ENCODE measurements at places on chromosomes 7 and 10.
A peak's percentile ranks its signal among the peaks of the same experiment; 100 is the strongest.

DNA sequence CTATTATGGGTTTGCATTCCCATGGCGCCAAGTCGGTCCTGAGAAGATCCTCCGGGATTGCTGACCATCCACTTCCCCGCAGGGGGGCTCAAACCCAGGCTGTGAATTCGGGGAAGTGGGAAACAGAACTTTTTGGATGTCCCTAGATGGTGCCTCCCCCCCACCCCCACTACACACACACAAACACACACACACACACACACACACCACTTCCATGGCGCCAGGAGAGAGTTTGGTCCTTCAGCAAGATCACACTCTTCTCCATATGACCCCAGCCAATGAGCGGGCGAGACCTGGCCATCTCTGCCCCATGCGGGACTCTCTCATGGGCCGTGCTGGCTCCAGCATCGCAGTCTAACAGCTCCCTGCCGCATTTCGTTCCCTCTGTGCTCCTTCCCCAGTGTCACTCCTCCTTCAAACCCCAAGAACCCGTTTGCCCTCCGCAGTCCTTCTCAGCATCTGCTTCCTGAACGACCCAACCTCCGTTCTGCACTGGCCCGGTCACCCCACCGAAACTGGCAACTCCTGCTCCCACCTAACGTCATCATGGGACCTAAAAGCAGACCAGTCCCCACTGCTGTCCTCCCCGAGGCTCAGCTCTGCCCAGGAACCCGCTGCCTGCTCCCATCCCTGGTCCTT lies 32.1 kb upstream of the TNRC18 start:
- DNase-seq = no peak

DNA sequence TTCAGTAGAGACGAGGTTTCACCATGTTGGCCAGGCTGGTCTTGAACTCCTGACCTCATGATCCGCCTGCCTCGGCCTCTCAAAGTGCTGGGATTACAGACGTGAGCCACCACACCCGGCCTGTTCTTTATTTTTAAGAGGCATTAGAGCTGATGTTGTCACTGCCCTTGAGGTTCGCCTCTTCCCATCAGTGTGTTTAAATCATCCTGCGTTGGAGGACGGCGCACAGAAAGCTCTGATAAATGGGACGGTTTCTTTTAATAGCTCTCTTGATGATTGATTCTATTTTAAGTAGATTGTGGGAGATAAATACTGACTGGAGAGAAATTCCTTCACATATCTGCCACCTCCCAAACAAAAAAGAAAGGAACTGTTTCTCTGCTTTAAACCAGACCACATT lies 29.0 kb downstream of the UPP1 start:
- DNase-seq = no peak

- DNase-seq = no peak
These were observed 50.2 kb downstream of the MTURN start for GRCh38 chr7:30184791-30185487.

GRCh38 chr7:22317632-22318031 lies 39.3 kb downstream of the RAPGEF5 start:
- no peak for DNase-seq

DNA sequence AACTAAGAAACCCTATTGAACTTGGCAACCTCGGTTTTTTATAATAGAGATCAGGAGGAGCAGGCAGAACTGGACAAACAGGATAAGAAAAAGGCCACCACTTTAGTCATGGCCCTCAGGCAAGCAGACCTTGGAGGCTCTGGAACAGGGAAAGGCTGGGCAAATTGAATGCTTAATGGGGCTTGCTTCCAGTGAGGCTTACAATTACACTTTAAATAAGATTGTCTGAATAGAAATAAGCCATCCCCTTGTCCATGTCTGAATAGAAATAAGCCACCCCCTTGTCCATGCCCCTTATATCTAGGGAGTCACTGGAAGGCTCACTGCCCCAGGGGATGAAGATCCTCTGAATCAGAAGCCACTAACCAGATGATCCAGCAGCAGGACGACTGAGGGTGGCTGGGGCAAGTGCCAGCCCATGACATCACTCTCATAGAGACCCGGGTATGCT lies 40.6 kb downstream of the AKR1B15 start:
- no peak for DNase-seq

DNA sequence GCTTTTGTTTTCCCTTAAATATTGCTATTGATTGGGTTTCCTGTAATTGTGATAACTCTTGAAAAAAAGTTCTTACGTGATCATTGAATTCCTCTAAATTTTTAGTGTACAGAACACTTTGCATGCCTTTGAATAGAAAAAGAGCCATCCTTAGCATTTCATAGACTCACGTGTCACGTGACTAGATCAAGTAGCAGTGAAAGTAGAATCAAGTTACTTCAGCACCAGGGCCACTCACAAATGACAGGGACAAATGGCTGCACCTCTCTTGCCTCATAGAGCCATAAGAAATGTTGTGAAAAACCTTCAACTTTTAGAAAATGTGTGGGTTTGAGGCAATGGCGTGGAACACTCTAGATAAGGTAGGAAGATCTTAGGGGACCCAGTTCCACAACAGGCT lies 203.8 kb downstream of the ZEB1 start:
- DNase-seq = no peak

DNA sequence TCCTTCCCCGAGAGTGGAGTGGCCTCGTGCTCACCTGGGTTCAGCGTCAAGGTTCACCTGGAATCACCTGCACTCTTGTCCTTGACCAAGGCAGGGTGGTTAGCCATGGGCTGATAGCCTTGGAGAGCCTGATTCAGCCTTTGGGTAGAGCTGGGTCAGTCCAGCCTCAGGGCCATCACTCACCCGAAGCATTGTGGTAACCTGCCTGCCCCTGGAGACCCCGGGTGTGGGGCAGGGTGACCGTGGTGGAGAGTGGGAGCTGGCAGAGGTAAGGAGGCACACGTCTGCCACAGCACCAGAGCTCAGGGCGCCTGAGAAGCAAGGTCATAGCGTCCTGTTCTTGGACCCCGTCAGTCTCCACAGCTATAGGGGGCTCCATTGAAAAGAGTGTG lies 27.8 kb upstream of the WDFY4 start:
- DNase-seq = no peak

DNA sequence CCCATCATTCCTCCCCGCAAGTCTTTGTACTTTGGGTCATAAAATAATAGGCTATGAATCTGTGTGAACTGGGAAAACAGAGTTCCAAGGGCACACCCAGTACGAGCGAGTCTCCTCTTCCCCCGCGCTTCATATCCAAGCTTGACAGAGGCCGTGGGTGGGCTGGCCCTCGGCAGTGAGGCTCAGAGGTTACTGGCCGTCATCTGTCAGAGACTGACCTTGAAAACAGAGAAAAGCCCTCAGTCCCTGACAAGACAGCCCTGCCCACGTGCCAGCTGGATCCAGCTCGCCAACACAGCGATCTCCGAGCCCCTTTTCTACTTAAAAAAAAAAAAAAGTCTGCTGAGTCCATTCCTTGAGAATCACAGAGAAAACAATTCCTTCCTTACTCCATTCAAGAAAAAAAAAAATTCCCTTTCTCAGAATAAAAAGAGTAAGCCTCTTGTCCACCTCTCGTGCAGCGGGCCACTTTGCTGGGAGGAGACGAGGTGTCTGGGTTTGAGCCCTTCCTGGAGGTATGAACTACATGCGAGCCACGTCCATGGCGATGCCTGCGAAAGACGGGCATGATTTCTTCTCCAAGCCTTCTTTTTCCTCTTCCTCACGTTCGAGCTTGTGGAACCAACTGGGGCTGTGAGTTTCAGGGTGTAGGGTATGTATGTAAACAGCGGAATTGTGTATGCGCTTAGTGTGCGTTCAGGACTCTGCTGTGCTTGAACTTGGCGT lies 744 bp upstream of the BICC1 start:
- DNase-seq = no peak

GRCh38 chr7:48390388-48391327 lies 219.4 kb downstream of the ABCA13 start:
- no peak for DNase-seq

DNA sequence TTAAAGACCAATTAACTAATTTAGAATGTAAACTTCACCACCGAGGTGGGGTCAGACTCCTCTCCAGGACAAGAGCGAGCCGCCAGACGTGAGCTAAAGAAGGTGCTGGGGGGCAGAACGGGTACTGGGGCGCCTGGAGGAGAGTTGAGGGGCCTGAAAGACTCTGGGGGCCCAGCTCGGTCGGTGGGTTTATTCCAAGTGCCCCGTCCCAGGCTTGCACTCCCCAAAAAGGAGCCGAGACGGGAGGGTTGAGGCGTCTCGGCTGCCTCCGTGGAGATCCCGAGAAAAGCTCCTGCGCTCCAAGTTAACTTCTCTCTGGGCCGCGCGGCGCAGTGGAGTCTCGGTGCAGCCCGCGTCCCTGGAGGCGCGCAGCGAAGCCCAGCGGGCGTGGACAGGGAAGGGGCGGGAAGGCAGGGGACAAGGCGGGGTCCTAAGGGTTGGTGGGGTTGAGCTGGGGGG lies 553.3 kb downstream of the TFEC start:
- no peak for DNase-seq

DNA sequence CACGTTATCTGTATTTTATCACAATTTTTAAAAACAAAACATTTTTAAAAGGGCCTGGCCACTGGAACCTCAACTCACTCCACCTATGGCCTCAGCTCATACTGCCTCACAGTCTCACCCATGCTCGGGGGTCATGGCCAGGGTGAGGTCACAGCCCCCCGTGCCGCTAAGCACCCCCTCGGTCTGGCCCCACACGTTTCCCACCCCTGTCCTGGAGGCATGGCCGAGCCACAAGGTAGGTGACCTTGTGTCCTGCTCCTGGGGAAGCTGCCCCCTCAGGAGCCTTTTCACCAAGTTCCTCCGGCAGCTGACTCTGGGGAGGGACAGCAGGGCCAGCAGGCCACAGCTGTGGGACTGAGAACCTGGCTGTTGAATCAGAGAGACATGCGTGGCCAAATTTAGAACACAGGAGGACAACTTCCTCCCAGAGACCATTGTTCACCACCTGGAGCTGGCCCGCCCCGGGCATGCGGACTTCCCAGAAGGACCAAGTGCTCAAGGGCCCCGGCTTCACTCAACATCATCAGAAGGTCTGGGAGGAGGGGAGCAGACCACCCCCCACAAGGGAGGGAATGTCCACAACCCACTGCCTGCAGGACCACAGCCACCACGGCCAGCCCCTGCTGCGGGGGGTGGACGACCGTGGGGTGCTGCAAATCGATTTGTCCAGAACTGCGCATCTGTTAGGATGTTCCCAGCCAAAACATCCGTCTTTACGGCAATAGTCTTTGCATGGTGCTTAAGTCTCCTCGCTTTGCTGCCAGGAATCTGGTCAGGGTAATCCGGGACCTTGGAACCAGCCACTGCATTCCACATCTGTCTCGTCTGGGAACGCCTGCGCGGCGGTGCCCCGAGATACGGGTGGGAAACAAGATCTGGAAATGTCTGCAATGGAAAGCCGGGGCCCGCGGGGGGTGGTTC lies 48.6 kb upstream of the PDGFA start:
- DNase-seq = no peak

- DNase-seq = no peak
These were observed 77.7 kb downstream of the OTUD1 start for GRCh38 chr10:23516530-23516929.

- DNase-seq = no peak
These were observed 537.1 kb upstream of the POM121L12 start for GRCh38 chr7:52498366-52498765.

DNA sequence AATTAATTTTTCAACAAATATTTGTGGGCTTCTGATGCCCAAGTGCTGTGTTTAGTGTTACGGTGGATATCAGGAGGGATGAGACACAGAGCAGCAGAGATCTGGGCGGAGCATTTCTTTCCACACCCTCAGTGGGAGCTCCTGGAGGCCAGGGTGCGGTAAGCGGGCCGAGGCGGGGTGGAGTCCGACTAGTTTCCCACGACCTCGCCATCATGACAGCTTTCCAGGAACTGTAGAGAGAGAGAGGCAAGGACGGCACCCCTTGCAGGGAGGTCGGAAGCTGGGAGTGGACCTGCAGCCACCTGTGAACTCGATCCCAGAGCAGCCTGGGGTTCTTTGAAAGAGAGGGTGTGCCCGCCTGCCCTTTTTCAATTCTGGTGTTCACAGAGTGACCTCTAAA lies 128.2 kb downstream of the ACTR3B start:
- no peak for DNase-seq

GRCh38 chr7:85457911-85458310 lies 271.1 kb upstream of the SEMA3D start:
- DNase-seq = no peak

DNA sequence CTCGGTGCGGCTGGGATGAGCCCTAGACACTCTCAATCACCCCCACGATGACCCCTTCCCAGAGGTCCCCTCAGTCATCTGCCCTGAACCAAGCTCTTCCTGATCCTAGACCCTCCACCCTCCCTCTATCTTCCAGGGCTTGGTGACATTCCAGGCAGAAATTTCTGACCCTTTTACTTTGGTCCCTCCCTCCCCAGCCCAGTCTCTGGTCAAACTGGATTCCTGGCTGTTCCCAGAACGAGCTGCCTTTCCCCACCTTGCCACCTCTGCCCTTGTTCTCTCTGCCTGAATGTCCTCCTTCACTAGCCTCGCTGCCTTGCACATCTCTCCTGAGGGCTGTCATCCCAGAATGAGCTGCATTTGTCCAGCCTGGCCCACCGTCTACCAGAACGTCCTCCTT lies 1.3 kb upstream of the CLDN4 start:
- DNase-seq = no peak

- DNase-seq = no peak
These were observed 123.3 kb downstream of the PRPF18 start for GRCh38 chr10:13709931-13710650.

DNA sequence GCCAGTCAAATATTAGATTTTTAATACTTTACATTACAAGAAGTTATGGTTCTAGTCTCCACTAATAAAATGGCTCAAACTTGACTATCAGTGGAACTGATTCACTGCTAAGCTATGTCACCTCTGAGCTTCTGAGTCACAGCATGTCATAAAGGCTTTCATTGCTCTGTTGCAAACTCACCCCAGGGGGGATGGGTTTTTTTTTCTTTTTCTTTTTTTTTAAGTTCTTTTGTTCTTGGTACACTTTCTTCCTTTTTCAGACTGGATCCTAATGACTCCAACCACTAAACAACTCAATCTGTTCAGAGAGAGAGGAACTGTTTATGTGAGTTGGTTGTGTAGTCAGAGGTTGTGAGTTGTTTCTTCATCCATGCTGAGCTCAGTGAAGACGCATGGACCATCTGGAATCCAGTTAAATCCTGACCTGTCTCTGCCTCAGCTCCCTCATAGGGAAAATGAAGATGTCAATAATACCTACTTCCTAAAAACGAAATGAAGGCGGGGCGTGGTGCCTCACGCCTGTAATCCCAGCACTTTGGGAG lies 11.0 kb downstream of the MYOF start:
- peak; percentile 90 for DNase-seq
